ENCODE measurements at places on chromosomes 5 and 9.

DNA sequence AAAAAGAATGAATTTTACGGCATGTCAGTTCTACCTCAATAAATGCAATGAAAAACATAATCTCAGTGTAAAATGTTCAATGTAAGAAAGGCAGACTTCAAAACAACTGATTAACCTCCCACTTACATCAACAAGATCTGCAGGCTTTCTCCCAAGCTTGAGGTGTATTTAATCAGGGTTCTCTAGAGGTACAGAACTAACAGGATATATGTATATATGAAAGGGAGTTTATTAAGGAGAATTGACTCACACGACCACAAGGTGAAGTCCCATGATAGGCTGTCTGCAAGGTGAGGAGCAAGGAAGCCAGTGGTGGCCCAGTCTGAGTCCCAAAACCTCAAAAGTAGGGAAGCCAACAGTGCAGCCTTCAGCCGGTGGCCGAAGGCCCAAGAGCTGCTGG, 35.9 kb downstream of the MARCHF3 start:
- no peak for DNase-seq

GRCh38 chr9:90815944-90816357, 14.3 kb downstream of the SYK start:
- DNase-seq, result no peak

DNA sequence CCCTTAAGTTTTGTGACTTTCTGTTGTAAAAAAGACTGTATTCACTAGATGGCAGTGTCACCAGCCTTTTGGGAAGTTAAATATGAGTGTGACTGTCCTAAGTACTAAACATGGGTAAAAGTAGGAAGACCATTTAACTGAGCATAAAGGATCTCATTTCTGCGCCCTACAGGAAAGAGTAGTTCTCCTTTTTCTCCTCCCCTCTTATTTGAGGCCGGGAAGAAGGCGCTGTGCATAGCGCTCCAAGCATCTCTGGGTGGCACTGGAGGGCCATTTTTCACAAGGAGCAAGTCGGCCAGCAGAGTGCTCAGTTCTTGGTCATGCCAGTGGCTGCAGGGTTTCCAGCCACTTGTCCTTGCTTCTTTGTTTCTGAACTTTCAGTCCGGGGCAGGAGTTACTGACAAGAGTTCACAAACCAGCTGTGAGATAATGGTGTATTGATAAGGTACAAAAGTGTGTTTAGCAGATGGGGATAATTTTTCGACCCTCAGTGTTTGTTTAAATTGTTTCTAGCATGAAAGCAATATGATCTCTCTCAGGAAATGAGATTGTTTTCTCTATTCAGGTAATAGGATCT, 227.6 kb upstream of the DMRT1 start:
- peak; percentile 93 for DNase-seq

DNA sequence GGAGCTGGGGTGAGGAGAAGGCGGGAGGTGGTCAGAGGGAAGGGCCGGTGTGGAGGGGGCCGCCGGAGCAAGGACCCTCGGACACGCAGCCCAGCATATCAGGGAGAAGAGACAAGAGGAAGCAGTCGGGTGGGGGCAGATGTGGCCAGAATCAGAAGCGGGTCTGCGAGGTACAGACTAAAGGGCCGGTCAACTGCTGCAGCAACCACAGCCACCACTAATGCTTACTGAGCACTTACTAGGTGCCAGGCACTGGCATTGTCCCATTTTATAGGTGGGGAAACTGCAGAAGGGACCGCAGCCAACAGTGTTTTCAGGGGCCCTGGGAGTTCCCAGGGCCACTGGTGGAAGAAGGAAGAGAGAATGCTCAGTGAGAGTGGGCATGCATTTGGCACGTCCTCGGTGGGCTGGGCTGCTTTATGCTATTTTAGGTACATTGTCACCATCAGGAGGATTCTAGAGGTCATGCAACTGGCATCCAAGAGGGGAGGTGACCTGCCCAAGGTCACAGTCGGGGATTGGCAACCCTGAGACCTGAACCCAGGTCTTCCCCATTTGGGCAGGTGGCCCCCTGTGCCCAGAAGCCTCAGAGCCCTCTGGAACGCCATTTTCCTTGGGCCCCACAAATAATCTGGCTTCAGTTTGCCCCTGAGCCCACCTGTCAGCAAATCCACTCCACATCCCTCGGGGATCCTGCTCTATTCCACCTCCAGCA, 53.4 kb downstream of the DUSP1 start:
- no peak for DNase-seq

- no peak for DNase-seq
These were observed 478.7 kb downstream of the PRR16 start for GRCh38 chr5:120942596-120943350.

DNA sequence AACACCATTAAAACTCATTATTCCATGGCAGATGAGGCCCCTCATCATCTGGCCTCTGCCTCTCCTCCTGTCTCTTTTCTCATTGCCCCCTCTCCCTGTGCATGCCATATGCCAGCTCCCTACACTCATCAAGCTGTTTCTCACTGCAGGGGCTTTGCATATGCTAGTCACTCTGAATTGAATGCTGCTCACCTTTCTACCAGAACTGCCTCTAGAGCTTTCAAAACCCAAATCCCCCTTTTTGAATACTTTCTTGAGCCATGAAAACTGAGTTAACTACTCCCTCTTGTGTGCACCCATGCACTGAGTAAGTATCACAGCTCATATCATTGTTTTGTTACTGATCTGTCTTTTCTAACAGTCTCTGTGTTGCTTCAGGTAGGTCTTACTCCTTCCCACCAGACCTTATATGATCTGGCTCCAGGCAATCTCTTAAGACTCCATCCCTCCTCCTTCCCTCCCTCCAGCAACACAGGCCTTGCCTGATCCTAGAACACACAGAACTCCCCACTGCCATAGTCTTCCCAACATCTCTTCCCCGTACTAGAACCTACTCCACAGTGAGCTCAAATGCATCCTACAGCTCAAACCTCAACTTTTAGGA, 60.5 kb downstream of the ASTN2 start:
- no peak for DNase-seq

GRCh38 chr9:36132086-36132485, 4.4 kb upstream of the GLIPR2 start:
- no peak for DNase-seq

DNA sequence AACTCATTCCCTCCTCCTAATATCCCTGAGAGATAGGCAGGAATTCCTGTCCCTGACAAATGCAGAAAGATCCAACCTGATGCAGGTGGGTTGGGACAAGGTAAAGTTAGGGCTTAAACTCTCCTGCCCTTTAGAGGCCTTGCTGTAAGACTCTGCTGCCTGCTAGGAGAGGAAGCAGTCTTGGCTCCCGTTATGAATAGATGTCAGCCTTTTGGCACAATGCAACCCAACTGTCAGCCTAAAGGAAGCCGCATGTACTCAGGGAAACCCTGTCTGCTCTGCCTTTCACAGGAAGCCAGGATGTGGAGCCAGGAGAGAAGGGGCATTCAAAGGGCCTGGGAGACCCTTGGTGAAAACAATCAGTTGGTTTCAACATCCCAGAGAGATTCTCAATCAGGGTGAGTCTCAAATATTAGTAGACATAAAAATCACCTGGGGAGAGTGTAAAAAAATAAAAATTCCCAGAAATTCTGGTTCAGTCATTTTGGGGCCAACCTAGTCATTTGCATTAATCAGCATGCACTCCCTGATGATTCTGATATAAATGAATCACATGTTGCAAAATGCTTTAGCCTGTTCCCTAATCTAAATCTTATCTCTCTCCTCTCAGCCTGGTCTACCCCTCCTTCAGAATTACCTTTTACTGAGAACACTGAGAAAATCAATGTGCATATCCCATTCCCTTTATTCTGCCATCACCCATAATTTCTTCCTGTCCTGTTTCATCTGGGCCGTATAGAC, 136.2 kb upstream of the TRIM32 start:
- DNase-seq, result peak; percentile 78

- DNase-seq, result peak; percentile 78
These were observed 53.8 kb downstream of the MFAP3 start for GRCh38 chr5:154092356-154093141.

DNA sequence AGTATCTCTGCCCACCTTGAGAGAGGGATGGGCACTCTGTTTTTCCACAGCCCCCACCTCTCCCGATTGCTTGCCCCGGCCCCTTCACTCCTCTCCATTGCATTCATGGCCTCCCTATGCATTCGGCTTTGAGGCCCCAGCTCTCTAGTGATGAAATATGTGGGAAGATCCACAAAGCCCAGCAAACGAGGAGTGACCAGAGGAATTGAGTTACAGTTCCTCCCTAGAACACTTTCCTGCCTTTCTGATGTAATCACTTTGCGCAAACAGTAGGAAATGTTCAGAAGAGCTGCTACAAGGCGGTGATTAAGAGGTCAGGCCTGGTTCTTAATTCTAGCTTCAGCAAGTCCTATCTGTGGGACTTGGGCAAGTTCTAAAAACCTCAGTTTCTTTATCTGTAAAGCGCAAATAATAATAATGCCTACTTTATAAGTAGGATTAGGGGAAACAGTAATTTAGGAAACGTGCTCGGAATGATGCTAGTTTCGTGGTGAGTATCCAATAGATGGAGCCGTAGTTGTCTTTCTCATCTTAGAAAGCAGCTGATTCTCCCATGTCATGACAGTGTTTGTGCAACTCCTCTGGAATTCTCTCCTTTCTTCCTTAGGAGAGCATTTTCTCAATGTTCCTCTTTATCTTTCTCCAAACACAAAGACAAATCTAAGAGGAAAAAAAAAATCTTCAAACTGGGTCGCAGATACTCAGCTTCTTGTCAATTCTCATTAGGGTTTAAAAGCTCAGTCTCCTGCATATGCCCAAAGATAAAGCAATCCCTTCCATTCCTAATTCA, 99.5 kb upstream of the MSX2 start:
- DNase-seq, result no peak

DNA sequence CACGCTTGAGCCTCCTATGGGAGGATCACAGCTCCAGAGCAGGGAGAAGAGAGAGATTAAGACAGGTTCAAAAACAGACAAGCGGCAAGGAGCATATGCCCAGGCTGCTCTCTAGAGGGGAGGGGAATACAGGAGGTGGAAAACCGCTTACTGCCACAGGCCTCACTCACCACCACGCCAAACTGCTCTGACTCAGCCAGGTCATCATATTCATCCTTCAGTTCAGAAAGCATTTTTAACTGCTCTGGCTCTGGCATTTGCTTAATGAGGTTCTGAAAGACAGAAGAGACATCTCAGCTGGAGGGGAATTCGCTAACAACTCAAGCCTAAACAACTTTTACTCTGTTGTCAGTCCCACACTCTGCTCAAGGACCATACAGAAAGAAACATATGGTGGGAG, 40.1 kb downstream of the PCDHGC5 start:
- DNase-seq, result peak; percentile 82

- DNase-seq, result no peak
These were observed 1058.0 kb downstream of the MAT2B start for GRCh38 chr5:164563370-164563769.

- no peak for DNase-seq
These were observed 119.7 kb upstream of the ABCA1 start for GRCh38 chr9:105047742-105048041.

DNA sequence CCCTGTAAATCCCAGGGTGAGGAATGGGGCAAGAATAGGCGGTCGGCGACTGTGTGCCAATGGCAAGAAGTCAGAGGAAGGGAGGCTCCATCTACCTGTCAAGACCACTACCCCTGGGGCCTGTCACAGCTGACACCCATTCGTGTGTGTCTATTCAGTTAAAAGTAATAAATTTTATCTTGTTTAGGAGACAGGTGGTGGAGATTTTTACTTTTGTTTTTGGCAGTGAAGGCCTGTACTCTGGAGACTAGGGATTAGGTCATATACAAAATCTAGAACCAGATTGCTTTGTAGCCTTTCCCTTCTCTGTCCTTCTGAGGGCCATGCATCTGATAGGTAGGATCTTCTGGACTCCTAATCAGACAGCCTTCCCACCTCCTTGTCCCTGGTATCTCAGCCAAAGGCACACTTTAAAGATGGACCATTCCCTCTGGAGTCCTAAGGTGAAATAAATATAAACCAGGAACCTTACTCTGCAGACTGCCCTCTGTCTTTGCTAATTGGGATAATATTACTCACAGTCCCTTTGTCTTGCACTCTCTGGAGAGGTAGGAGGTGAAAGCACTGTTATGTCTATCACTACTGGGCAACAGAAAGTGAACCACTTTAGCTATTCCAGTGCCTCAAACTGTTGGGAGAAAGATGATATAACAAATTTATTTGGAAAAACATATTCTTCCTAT, 213.2 kb upstream of the ACTBL2 start:
- DNase-seq, result peak; percentile 44

- DNase-seq, result no peak
These were observed 1.6 kb downstream of the RNF183 start for GRCh38 chr9:113301548-113301947.

GRCh38 chr5:44542470-44542869, 153.2 kb upstream of the FGF10 start:
- no peak for DNase-seq

DNA sequence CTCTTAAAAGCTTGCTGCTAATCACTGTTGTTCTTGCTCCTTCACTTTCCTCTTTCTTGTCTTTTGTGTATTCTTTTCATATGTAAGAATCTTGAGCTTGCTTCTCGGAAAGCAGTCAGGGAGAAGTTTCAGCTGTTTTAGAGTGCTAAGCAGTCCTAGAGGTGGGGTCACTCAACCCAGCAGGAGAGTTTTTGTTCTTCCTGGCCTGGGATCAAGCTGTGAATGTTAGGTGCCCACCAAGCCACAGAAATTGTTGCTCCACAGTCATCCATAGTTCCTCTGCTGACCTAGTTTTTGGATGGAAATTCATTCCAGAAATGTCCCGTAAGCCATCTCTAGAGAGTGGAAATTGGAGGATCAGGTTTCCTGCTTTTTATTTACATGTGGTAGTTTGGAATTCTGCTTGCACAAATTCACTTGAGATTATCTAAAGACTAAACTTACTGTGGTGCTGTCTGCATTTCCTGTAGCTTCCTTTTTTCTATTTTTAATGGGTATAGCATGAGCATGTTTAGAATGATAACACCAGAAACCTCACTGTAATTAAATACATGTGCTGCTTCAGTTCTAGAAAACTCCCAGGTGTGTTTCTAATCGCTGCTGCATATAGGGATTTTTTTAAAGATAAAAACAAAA, 108.7 kb downstream of the MAST4 start:
- DNase-seq, result peak; percentile 86

DNA sequence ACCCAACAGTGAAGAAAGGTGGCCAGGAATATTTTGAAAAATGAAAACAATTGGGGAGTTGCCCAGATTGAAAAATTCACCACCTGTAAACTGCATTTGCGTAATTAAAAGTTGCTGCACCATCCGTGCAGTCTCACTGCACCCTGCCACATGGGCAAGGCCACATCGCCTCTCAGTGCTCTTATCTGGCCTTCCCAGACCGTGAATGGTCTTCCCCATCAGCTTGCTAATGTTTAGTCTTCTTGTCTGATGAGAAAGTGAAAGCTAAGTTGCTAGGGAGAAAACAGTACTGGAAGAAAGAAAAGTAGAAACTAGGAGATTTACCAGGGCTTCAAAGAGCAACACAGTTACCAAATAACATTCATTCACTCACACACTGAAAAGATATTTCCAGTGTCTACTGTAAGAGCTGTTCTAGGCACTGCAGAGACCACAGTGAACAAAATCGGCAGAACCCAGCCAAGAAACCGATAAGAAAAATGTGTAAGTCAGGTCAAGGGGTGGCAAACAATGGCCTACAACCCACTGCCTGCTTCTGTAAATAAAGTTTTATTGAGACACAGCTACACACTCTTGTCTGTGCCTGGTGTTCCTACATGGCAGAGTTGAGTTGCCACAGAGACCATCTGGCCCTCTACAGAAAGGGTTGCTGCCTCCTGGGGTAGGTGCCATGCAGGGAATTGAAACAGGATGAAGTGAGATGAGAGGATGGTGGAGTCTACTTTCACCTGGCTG, 51.2 kb upstream of the CTSL start:
- DNase-seq, result no peak

GRCh38 chr5:97838214-97838613, 655.2 kb upstream of the RIOK2 start:
- DNase-seq, result peak; percentile 98

GRCh38 chr9:13915591-13916301, 398.2 kb downstream of the NFIB start:
- DNase-seq, result no peak
